Activated CD8-positive, alpha-beta memory T cell treated with anti-CD3 and anti-CD28 coated beads for 4 hours (primary cell): ENCODE measurements at places on chromosomes 7 and 10.

DNA sequence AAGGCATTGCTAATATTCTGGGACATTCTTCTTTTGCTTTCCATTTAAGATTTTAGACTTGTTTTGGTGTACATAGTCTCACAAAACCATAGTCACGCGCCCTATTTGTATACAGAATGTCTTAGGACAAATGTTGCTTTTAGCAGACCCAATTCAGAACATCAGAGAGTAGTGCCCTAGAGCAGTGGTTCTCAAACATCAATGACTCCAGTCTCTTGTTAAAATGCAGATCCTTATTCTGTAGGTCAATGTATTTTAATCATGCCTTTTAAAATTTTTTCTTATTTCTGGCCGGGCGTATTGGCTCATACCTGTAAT, 127.4 kb upstream of the EFCAB10 start:
- no peak for DNase-seq

DNA sequence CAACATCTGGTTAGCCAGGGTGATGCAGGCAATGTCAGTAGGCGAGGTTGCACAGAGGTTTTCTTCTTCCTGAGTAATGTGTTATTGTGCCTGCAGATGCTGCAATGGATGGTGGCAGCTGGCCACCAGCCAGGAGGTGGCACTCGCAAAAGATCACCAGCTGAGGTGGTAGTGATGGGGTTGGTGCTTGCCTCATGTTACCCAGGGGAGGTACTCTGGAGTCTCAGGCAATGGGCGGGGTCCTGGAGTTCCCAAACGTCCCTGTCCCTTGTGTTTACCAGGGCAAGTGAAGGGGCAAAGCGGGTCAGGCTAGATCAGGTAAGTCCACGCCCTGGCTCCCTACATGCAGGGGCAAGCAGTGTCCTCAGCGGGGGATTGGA, 21.1 kb downstream of the CLRN3 start:
- DNase-seq = no peak

DNA sequence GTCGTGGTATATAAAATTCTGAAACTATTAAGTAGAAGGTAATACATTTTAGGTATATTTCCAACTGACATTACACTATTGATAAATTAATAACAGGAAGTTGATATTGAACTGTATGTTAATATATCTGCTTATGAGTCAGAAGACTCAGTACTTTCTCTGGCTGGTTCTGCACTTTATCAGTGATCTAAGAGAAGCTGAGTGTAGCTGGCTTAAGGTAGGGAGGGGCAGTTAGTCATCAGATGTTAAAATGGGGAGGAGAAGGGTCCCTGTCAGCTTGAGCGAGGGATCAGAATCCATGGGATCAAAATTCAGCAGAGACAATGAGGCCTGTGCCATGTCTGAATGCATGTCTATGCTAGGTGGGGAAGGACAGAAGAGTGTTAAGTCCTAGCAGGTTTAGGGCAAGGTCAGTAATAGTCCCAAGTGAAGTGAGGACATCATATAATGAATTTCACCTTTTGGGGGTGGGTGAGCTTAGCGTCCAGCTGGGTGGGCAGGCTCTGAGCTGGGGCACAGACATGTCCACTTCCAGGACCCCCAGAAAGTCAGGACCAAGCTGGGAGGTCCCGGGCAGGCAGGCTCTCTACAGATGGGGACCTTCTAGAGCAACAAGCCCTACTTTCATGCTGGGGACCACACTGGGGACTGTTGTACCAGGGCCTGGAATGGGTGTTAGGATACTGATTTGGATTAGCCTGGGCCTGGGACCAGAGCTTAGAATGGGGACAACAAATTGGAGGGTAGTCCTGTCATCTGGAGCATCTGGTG, 82.9 kb downstream of the WDFY4 start:
- DNase-seq = no peak

DNA sequence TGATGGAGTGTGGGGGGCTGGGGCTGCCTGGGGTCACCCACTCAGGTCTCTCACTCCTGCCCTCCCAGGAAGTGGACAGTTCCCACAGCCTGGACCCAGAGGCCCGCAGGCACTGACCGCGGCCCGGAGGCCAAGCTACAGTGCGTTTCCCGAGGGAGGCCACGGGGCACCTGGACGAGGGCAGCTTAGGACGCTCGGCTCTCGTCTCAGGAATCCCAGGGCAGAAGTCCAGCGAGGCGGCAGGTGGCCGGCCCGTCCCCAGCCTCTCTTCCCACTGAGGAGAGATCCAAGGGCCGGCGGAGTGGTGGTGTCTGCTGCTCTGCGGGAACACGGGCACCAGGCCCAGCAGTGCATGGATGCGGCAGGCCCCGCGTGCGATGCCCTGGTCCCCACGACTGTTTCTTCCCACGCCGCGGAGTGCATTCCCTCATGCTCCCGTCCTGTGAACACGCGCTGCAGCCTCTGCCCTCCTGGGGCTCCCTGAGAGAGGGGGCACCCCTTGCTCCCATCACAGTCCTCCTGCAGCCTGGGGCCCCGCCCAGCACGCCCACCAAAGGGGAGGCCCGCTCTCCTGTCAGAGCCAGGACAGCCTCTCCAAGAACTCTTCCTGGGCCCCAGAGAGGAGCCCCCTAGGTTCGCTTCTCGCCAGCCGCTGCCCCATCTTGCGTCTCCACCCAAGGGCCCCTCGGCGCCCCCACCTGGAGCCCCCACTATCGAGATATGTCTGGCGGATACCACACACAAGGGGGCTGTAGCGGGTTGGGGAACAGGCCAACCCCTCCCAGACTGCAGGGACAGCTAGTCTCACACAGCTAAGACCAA, 24.3 kb upstream of the GPR146 start:
- no peak for DNase-seq

GRCh38 chr7:38177621-38178003, 433 bp upstream of the STARD3NL start:
- DNase-seq = no peak

- DNase-seq = no peak
These were observed 444.0 kb upstream of the ZWINT start for GRCh38 chr10:56805022-56805421.

DNA sequence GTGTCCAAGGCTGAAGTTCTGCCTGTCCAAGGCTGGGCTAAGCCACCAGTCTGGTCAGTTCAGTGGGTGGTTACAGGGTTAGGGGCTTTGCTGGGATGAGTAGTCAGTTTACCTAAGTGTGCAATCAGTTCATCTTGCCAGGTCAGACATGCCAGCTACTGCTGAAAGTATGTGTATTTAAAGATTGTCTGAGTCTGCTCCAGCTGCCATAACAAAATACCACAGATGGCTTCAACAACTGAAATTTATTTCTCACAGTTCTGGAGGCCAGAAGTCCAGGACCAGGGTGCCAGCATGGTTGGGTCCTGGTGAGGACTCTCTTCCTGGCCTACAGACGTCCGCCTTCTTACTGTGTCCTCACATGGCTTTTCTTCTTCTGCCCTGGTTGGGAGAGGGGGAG, 52.4 kb upstream of the TNS3 start:
- no peak for DNase-seq

DNA sequence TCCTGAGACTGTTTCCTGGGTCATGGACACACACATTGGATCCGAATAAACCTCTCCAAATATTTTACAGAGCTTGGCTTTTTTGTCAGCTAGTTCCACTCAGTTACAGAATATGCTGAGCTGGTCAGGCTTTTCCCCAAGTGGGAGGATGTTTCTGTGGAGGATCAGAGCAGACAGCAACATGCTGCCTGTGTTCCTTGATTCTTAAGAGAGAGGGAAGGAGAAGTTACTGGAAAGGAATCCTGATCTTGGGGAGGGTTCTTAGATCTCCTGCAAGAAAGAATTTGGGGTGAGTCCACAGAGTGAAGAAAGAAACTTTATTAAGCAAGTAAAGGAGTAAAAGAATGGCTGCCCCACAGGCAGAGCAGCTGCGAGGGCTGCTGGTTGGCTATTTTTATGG, 76.8 kb upstream of the RPA3 start:
- DNase-seq = no peak

DNA sequence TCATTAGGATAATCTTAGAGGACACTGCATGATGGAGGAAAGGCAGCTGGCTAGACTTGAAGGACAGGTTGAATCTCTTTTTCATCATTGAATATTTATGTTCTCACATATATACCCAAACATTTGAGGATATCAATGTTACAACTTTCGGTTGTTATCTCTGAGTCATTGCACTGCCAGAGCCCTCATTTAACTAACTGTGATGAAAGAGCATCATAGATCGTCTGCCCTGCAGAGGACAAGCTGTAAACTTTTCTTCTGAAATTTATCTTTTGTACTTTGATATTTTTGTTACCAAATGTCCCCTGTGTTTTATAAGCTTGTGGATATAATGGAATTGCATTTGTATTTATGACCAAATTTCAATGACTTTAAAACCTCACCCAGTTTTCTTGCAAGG, 298.7 kb downstream of the PHF14 start:
- no peak for DNase-seq

DNA sequence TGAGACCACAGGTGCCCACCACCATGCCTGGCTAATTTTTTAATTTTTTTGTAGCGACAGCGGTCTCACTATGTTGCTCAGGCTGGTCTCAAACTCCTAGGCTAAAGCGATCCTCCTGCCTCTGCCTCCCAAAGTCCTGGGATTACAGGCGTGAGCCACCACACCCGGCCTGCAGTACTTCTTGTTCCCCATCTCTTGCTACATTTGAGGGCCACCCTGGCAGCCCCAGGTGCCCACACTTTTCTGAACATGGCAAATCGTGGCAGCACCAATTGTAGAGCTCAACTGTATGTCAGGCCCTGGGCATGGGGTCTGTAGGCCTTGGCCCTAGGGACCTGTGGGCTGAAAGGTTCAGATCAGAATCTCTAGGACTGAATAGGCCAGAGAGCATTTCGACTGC, 25.1 kb upstream of the LIMK1 start:
- no peak for DNase-seq

- no peak for DNase-seq
These were observed 39.4 kb downstream of the SEMA3A start for GRCh38 chr7:84154991-84155781.

GRCh38 chr7:158991824-158992621, 135.7 kb downstream of the DYNC2I1 start:
- DNase-seq = no peak

GRCh38 chr10:51109801-51110533, 35.7 kb downstream of the PRKG1 start:
- DNase-seq = no peak

- DNase-seq = no peak
These were observed 2.2 kb downstream of the TRIL start for GRCh38 chr7:28955718-28956607.

- DNase-seq = no peak
These were observed 47.5 kb downstream of the FEZF1 start for GRCh38 chr7:122257056-122257455.

DNA sequence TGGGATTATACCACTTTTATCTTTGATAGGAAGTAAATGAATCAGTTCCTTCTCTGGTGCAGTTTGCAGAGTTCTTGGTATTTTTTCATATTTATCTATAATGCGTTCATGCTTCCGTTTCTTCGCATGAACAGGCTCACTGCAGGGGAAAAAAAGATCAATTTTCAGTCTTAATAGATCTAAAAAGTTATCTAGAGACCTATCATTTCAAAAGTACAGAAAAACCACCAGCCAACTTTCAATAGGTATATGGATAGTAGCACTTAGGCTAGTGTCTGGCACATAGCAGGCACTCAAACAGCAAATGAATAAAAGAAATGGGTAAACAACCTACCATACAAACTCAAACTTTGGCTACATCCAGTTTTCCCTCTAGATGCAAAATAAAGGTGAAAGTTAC, 5.5 kb downstream of the NOC3L start:
- DNase-seq = no peak

GRCh38 chr7:92698237-92698841, 108.1 kb upstream of the FAM133B start:
- DNase-seq = no peak

DNA sequence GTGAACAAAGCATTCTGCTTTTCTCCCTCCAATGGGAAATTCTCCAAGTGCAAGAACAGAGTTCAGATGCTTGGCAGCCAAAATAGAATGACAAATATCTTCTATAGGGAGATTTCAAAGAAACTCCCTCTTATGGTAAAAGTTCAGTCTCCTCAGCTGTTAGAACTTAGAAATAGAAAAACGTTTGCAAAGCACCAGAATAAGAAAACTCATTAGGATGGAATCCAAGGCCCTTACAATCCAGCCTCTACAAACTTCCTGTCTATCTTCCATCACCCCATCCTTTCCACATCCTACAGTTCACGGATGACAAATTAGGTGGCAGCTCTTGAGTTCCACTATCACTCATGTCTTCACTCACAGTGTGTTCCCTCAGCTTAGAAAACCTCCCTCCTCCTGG, 25.7 kb downstream of the FAM13C start:
- DNase-seq = no peak

GRCh38 chr7:151661587-151661986, 141.9 kb upstream of the RHEB start:
- no peak for DNase-seq

DNA sequence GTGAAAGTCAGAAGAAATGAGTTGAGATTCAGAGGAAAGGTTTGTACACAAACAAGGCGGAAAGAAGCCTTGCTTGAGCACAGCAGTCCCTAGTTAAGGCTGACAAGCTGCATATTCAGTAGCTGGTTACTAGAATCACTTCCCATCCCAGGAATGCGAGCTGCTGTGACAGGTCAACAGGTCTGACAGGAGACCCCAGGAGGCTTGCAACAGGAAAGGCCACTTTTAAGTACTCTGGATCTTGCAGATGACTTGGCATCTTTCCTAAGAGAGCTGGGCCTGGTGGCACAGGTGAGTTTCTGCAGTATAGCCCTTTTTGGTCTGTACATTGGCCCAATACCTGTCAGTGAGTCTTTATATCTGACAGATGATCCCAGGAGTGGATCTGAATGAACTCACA, 35.7 kb upstream of the UNC5B start:
- no peak for DNase-seq

- no peak for DNase-seq
These were observed 3.1 kb downstream of the PALS2 start for GRCh38 chr7:24576171-24577025.

DNA sequence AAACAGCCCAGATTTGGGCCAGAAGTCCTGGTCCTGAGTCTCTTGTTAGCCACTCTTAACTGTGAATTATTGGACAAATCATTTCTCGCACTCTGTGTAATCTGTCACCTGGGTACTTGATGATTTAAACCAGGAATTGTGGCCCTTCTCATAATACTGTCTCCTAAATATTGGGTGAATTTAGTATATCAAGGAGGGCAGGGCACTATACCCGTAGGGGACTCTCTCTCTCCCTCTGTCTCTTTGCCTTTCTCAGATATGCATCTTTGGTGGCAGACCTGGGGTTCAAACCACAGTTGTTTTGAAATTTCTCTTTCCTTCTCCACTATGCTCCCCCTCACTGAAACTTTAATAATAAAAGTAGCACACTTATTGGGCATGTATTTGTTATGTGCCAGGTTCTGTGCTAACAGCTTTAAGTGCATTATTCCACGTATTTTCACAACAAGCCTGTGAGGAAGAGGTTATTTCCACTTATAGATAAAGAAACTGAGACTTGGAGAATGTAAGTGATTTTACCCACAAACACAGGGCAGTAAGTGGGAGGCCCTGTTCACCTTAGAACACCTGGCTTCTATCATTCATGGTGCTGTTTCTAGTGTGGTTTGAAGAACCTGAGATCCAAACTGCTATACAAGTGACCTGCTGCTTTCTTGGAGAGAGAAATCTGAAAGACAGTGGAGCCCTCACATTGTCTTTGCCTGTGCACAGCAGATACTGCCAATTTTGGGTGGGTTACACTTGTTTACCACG, 11.8 kb downstream of the FAS start:
- DNase-seq = no peak
